ENCODE measurements at places on chromosomes 3 and 15. TPM values are rescaled to one million over a fixed set of nuclear protein-coding genes. Genes with fewer than 3 reads are reported as not detected.

GRCh38 chr15:68789534-68790241, 31.0 kb downstream of the ANP32A start:
- no peak for DNase-seq

DNA sequence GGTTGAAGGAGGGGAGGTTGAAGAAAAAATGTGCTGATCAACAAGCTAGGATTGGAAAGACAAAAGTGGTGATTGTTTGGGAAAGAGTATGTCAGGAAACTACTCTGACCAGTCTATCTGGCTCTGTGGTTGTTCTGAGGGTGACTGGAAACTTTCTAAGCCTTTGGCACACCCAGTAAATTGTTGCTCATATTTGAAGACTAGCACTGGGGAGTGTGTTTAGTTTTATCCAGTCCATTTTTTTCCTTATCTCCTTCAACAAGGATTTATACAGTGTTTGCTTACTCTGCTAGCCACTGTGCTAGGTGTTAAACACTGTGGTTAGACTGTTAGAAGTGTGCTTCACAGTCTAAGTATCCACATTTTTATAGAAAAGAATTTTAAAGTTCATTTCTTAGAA, 28.8 kb downstream of the PPM1L start:
- peak; percentile 34 for DNase-seq

DNA sequence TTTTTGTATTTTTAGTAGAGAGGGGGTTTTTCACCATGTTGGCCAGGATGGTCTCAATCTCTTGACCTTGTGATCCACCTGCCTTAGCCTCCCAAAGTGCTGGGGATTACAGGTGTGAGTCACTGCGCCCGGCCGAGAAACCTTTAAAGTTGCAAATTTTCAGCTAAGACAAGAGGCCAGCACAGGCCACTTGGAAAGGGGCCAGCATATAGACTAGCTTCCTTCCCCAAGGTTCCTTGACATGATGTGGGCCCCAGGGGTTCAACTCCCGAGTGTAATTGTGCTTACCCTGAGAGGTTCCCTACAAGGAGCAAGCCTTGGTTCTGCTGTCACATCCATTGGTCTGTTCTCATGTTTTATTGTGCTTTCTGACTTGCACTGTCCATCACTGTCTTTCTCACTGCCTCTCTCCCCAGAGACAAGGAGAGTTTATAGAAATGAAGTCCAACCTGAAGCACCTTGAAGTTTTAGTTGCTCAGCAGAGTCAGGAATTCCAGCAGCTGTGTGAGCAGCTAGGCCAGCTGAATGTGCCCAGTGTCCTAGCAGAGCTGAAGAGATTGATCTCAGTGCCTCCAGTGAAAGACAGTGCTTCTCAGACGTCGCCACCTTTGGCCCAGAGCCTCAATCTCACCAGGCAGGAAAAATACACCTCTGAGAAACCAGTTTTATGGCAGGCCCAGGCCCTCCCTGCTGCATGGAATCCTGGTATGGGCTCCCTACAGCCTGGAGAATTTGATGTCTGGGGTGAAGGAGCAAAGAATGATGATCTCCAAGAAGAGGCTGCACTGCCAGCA, 21.1 kb downstream of the C3orf62 start:
- DNase-seq, result no peak

DNA sequence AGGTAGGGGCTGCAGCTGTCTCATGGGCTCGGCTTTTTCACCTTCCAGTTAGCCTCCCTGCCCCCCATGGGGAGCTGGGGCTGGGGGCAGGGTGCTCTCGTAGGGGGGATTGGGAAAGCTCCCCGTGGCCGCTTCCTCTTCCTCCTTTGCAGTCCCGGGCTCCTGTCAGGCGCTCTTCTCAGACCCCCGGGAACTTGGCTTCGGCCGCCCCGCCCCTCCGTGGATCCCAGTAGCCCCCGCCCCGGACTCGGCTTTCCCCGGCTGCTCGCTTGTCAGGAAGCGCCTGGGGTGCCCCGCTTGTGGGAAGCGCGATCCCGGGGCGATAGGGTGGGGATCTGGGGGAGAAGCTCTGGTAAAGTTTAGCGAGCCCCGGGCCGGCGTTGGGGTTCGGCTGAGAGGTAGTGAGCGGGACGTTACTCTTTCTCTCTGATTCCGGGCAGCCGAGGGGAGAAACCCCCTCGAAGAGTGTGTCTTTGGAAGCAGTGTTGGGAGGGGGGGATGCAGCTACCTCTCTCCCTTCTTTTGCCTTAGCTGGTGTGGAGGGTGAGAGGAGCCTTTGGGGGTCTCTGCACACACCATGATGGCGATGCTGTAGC, 611 bp downstream of the PIAS1 start:
- DNase-seq, result no peak

GRCh38 chr15:90497376-90497775, 32.3 kb upstream of the CRTC3 start:
- DNase-seq, result no peak

DNA sequence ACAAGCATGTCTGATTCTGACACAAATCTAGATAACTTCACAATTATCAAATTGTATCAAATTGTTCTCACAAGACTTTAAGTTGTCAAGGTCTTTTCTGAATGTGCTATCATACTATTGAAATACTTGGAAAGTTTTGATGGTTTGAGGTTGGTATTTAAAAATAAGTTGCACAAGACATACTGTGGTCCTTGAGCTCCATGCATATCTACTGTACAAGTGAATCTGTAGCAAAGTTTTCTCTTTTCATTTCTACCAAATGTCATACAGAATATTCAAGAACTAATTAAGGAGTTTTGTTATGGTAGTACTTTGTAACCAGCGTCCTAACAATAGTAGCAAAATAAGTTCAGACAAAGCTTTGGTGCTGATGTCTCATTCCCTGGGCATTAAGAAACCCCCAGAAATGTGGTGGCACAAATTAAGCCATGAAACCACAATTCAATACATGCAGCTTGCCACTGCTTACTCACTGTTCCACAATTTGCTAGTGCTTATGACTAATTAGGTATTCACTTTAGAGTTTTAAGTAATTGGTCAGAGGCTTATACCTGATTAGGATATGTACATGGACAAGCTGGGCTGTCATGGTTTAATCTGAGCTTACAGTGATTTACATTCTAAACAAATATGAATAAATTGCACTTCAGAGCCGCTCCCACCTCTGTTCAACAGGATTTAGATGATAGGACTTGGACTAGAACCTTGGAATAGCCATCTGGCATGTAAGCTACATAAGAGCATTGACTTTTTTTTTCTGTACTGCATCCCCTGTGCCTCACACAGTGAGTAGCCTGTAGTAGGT, 8.8 kb downstream of the TBC1D23 start:
- peak; percentile 55 for DNase-seq

DNA sequence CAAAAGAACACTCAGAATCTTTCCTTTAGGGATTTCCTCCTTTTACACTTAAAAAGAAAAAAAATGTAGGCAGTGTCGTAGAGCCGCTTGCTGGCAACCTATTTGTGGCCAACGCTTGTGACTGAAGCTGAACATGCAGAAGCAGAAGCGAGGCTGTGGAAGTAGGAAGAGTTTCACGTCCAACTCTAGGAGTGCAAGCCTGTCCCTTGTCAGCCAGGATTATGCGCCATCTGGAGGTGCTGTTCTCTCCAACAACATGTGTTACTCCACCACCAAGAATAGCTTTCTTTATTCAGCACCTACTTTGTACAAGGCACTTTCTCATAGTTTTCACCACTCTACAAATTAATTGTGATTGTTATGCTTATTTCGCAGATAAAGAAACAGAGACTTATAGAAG, 223.2 kb upstream of the LMCD1 start:
- peak; percentile 7 for DNase-seq

DNA sequence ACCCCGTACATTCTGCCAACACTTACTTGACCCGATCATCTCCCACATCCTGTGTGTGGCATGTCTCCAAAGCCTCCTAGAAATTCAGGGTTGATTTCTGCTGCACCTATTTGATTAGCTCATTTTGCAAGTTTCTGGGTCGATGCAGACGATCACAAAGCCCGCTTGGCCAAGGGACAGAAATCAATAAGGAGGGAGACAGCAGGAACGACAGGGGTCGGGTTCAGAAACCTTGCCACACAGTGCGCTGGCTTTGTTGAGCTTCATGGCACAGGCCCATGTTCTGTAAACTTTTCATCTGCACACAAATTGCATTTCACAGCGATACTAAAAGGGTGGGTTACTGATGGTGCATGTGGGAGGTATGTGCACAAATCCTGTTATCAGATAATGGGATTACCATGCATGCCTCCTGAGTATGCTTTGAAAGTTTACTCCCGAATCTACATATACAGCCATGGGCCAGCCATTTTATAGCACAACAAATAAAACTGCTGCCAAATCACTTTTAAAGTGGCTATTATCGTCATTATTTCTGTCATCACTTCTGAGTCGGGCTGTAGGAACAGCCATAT, 95.9 kb upstream of the ATP11B start:
- no peak for DNase-seq

Gene CALML4
- 8.5 TPM for total RNA-seq

Gene SUMF1
- total RNA-seq, result 26.6 TPM

Gene ARHGEF26
- 7.2 TPM for total RNA-seq

Gene P3H2
- 0.76 TPM for total RNA-seq

Gene TMEM266
- total RNA-seq, result 0.91 TPM

Gene ALS2CL
- total RNA-seq, result 16.4 TPM

Measured in HCT116 (cell line).